ENCODE measurements at places on chromosomes 4 and X.

DNA sequence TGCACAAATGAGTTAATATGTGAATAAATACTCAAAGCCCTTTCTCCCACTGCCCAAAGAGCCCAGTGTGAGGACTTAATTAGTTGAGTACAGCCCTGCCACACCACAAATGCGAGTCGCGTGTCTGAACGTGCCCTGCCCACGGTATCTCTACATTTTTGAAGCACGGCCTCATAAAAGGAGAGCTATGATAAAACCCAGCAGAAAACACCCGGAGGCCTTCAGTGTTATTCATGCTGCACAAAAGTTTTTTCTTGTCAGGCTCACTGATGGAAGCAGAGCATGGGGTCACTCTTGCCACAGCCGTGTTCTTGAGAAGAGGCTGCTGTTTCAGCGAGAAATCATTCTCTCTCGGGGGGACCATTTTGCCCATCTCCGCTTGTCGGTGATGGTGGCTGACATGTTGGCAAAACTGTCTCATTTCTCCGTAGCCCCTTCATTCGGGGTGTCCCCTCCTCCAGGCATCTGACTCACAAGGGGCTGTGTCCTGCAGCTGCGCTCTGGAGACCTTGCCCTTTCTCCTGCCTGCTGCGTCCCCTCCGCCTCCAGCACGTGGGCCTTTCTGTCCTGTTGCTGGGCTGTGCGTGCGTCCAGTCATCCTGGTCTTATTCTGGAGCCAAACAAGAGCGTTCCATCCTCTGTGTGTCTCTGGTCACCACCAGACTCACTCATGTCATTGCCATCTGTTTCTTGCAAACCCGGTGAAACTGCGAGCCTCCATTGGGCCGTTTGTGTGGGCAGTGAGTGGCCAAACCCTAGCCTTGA is 88.8 kb downstream of the SORCS2 start:
- DNase-seq, result no peak

DNA sequence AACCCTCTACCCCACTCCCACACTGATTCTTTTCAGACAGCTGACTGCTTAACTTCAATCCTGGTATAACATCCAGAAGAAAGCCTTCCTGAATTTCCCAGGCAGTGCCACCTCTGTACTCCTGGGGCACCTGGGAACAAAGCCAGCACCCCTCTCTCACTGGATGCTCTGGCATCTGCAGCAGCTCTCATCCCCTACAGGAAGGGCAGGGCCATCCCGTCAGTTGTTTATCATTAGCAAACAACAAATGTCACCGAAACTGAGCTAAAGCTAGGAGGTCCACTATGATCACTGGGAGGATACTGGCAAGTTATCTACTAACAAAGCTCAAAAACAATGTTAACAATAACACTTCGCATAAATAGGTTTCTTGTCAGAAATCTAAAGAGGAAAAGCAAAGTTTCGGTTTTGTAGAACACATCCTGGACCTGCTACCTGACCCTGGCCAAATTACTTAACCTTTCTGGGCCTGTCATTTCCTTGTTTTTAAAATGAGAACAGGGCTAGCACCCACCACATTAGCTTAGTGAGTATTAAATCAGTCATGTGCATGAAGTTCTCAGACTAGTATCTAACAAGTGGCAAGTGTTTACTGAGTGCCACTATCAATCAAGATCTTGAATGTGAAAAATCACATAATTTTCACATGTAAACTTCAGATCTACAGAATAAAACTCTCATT is 86.6 kb downstream of the NR3C2 start:
- DNase-seq, result no peak

DNA sequence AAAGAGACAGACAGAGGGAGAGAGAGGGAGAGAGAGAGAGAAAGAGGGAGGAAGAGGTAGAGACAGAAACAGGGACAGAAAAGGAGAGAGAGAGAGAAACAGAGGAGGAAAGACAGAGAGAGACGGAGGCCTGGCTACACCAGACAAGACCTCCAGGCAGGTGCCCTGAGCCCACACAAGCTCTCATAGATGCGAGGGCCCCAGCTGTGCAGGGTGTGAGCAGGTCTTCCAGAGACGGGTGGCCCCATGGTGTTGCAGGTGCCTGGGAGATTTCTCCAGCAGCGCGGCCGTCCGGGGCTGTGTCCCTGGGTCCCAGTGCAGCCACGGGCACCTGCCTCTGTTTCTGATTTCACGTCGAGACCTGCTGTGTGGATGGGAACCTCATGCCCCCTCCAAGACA is 253.0 kb downstream of the SHOX start:
- DNase-seq, result no peak

DNA sequence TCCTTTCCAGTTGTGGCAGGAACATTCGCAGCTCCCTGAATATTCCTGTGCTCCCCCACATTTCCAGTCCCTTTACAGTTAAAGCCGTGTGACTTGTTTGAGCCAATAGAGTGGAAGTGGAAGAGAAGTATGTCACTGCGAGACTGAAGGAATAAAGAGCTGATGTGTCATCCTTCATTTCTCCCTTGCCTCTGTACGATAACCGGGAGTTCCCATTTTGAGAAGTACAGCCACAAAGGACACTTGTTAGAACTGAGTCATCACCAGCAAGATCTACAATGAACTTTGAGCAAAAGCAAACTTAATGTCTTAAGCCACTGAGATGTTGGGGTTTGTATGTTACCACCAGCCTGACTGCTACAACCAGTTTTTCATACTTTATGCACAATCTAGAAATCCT is 92.3 kb downstream of the SPRY1 start:
- DNase-seq, result no peak

GRCh38 chrX:72020788-72021187 is 110.1 kb downstream of the NHSL2 start:
- no peak for DNase-seq

- no peak for DNase-seq
These were observed 174.5 kb upstream of the DKK2 start for GRCh38 chr4:107210450-107211239.
